ENCODE measurements at places on chromosomes 16 and 17.

GRCh38 chr16:66134875-66135274 is 231.6 kb upstream of the CDH5 start:
- no peak for DNase-seq

DNA sequence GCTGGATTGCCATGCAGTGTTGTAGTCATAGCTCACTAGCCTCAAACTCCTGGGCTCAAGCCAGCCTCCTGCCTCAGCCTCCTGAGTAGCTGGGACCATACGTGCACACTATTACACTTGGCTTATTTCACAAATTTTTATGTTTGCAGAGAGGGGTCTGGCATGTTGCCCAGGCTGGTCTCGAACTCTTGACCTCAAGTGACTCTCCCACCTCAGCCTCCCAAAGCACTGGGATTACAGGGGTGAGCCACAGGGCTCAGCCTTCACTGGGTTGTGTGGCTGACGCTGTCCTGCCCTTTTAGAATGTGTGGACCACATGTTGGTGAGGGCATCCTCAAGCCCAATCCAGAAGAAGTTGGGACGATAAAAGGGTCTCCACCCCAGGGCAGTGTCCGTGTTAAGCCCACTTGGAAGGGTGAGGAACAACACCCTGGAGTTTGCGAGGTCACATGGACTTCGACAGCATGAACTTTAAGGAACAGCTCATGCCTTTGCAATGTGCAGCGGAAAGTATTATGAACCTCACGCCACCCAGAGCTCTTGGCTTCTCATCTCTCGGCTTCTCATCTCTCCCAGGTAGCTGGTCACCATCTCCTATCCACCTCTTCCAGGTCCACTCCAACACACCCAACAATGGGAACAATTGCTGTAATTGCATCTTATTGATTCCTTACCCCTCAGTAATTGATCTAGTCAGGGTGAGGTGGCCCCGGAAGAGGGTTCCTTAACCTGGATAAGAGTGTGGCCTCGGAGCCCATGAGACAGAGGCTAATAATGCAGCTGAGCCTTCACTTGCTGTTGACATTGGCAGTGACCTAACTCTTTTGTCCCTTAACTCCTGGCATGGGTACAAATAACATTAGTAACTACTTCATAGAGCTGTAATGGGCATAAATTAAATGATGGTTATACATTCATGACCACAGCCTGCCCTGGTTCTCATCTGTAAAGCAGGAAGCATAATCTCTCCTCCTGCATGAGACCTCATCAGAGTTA is 6.7 kb downstream of the FOXL1 start:
- DNase-seq = no peak

DNA sequence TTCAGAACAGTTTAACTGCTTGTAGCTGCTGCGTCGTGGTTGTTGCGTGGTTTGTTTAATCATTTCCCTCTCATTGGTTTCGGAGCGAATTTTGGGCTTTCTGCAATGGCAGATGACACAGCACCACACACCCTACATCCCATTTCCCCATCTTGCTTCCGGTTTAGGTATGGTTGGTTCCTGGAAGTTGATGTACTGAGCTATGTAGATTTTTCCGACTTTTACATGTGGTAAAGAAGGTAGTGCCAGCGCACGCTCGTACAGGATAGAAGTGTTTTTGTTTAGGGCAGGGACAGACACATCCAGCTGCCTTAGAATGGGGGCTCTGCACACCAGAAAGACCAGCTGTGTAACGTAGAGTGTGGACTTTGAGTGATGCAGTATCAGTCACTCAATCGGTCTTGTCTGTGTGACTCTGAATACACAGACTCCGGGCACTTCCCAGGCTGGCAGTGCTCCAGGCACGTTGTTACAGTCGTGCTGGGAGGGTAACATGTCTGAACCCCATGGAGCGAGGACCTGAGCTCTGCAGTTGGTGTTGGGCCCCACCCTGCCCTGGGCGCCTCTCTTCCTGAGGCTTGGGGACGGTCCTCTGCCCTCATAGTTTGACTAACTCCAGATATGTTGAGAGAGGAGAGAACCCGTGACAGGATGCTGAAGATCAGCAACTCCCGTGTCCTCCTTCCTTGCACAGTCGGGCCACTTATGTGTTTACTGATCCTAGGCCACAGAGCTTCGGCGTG is 172.0 kb upstream of the CHMP6 start:
- no peak for DNase-seq

- no peak for DNase-seq
Observed at GRCh38 chr17:57945996-57946797, 9.0 kb downstream of the CUEDC1 start.

DNA sequence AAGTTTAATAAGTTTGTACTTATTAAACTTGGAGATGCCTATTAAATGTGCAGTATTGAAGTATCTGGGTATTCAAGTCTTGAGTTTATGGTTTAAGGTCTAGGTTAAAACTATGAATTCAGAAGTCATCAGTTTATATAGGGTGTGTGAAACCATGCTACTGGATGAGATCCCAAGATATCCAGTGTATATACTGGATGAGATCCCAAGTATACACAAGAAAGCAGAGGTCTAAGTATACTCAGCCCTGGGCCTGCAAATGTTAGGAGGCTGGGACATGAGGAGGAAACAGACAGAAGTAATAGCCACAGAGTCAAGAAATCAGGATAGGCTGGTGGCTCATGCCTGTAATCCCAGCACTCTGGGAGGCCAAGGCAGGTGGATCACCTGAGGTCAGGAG is 194.4 kb upstream of the AXIN2 start:
- no peak for DNase-seq

DNA sequence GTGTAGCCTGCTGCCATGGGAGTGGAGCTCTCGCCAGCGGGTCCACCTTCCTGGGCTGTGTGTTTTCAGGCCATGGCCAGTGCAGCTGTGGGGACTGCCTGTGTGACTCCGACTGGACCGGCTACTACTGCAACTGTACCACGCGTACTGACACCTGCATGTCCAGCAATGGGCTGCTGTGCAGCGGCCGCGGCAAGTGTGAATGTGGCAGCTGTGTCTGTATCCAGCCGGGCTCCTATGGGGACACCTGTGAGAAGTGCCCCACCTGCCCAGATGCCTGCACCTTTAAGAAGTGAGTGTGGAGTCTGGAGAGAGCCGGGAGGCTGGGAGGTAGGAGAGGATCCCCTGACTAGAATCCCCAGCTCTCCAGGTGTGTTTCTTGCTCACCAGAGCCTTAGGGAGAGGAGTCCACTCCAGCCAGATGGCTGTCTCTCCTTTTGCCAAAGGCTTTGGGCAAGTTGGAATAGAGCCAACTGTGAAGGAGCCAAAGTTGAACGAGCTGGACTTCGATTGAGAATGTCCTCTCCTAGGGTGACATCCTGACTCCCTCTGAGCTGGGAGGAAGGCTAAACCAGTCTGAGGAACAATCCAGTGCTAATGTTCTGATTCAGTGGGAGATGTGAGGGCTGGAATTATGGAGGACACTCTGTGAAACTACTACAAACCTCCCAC is 24.4 kb upstream of the EFCAB13 start:
- no peak for DNase-seq

- DNase-seq = no peak
Observed at GRCh38 chr17:82649501-82650261, 1.4 kb upstream of the WDR45B start.

DNA sequence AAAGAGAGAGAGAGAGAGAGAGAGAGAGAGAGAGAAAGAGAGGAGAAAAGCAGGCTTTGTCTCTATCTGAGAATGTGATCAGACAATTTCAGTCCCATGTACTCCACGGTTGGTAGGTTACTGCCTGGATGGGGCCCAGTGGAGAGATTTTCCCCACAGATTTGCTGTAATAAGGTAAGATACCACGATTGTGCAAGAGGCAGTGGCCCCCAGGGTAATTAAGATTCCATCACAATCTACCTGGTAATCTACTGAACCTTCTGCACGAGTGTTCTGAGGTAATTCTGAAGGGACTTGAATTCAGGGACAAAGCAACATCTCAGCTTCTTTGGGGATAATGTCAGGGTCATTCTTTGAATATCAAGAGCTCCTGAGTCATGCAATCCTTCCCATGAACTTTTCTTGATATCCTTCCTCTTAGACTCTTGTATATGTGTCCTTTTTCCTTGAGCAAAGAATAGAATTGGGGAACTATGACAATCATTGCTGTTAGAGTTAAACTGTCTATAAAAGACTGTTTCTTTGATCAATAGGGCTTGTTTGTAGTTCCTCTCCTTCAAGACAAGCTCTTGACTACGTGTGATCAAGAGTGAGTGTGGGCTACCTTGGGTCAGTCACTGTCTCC is 306.6 kb downstream of the MAF start:
- DNase-seq = no peak

Data from NCI-H524 (cell line).